T-helper 22 cell (primary cell): ENCODE measurements at places on chromosomes 5 and 9.

- DNase-seq, result no peak
These were observed 39.9 kb downstream of the RHOBTB3 start for GRCh38 chr5:95770830-95771708.

DNA sequence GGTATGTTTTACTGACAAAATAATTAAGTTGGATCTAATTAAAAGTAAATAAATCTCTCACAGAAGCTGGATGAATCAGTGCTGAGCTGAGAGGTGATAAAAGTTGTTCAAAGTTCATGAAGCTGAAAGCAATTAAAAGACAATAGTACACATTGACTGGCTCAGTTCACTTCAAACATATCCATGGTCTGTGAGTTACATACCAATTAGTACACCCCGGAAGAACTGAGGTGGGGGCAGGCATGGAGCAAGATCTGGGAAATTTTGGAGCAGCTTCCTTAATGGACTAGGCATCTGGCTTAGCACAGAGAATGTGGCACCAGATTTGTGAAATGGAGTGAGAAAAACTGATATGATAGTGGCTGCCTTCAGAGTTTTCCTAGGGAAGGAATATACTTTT, 152.7 kb downstream of the ATP10B start:
- DNase-seq, result no peak

DNA sequence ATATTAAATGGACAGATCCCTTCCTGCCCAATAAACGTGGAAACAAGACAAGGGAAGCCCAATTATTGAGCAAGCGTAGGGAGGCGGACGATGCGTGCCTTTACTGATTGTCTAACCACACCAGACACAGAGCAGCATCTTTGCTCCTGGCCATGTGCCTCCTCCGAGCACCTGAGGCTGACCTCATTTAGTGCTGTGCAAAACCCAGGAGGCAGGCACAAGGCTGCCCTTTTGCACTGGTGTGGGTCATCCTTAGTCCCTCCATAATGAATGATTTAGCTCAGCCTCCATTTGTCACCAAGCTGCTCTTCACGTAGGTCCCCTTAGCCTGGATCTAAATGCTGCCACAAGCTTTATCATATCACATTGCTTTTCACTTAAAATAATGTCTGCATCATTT, 24.1 kb upstream of the CDH6 start:
- no peak for DNase-seq

- no peak for DNase-seq
These were observed 152.1 kb downstream of the GNA14 start for GRCh38 chr9:77495834-77496671.
